Stimulated activated CD8-positive, alpha-beta memory T cell treated with anti-CD3 and anti-CD28 coated beads, Interleukin-4, amount 100 ng/mL, for 1 hour (primary cell): ENCODE measurements at places on chromosomes 3 and 15.

DNA sequence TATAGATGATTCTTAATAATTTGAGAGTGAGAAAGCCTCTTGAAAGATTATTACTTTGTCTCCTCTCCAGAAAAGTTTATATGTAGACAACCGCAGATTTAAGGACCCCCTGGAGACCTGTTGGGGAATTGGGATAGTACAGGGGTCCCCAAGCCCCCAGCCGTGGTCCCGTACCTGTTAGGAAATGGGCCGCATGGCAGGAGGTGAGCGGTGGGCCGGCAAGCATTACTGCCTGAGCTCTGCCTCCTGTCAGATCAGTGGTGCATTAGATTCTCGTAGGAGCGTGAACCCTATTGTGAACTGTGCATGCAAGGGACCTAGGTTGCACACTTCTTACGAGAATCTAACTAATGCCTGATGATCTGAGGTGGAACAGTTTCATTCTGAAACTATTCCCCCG is 78.3 kb downstream of the PFN2 start:
- DNase-seq, result no peak

DNA sequence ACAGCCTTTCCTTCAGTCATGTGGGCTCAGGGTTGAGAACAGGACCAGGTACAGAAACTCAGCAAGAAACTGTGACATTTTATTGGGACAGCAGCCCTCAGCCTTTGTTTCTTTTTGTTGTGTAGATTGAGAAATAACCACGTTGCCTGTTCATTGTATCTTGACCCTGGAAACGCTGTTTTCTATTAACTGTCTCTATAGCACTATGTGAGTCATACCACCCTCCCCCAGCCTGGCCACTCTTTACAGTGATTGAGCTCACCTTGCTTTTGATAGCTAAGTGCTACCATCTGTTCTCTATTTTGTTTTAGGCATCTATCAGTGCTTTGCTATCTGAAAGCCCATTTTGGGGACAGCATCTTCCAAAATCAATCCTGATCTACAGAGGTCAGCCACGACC is 127.9 kb downstream of the CD47 start:
- no peak for DNase-seq

DNA sequence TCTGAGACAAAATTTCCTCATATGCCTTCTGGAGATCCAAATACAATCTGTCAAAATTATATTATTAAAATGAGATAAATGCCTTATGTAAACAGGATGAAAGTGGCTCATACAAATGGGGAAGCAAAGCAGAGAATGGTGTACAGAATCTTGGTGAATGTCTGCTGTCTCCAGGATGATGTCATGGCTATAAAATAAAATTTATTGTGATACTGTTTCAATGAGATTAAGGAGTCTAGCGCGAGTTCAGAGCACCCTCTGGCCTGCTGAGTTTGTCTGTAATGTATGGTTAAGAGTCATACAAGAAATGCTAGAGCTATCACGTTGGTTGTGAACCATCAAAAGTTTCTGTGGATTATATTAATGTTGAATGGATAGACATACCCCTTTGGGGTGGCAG is 359.7 kb downstream of the EFHB start:
- DNase-seq, result no peak

DNA sequence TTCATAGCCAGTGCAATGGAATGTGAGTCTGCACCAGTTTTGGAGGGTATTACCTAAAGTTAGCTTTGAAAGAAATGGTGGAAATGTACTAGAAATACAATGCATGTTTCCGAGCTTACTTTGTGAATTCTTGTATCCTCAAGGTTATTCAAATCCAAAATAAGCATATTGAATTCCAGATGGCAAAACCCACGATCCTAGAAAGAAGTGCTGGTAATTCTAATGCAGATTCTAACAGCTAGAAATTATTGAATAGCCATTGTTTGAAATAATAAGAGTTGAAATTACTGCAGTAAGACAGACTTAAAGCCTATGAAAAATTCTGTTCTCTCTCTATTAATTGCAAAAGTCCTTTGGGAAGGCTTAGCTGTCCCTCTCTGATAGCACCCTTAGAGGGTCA is 258.4 kb downstream of the CHL1 start:
- DNase-seq, result no peak

DNA sequence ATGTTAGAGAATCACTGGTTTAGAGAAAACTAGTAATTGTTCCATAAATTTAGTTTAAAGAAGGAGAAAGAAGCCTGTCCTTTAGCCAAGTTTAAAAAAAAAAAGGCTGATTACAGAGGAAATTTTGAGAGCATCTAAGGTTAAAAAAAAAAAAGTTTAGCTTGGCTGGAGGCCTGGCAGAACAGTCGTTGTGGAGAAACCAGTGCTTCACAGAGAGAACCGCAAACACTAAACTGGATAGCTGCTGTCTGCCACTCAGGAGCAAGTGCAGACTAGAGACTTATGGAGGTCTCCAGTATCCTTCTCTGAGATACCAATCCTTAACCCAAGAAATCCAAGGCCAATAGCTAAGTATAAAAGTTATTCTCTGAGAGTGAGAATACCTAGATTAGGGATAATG is 84.8 kb upstream of the ANKRD28 start:
- DNase-seq, result no peak

DNA sequence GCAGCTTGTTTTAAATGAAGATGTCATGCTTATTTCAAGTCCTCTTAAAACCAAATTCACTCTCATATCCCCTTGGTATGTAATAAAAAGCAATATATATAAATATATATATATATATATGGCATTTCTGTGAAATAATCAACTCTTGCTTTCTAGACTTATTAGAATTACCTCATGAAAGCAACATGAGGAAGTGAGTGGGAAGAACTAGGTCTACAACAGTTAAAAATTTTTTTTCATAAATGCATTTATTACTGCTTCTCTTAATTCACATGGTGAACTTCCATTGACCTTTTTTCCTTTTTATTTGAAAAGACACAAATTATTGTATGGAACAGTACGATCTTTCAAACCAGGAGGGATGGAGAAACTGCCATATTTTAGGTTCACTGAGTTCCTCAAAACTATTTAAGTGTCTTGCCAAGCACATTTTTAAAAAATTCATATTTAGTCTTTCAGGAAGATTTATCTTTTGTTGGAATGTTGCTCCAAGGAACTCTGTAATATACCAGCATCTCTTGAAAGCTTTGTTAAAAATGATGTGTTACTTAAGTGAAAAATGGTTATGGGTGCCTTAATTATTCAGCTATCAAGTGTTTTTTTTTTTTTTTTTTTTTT is 185.2 kb downstream of the GHSR start:
- DNase-seq, result no peak

DNA sequence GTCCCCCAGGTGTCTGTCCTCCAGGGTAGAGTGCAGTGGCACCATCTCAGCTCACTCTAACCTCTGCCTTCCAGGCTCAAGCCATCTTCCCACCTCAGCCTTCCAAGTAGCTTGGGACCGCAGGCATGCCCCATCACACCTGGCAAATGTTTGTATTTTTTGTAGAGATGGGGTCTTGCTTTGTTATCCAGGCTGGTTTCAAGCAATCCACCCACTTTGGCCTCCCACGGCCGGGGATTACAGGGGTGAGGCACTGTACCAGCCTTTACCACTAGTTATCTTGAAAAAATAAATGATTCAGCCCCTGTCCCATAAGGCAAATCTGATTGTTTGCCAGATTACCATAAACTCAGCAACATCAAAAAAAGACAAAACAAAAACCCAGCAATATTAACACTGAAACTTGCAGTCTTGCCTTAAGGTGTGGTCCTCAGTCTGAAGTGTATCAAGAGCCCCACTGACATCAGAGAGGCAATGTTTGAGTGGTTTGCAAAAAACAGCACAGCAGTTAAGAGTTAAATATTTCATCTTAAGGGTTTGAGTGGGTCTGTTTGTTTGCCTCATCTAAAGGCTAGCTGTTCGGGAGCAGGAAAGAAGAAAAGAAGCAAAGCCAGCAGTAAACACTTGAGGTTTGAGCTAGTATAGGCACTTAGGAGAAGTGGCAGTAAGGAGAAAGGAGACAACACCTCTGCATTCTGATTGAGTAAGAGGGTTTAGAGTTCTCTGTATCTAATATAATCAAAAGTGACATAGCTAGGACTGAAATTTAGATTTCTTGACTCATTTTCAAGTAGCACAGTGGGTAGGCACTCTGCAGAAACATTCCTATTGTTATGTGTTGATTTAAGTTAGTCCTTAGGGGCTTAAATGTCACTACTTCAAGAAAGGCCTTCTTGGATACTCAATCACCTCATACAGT is 26.3 kb upstream of the EDEM1 start:
- DNase-seq, result no peak

DNA sequence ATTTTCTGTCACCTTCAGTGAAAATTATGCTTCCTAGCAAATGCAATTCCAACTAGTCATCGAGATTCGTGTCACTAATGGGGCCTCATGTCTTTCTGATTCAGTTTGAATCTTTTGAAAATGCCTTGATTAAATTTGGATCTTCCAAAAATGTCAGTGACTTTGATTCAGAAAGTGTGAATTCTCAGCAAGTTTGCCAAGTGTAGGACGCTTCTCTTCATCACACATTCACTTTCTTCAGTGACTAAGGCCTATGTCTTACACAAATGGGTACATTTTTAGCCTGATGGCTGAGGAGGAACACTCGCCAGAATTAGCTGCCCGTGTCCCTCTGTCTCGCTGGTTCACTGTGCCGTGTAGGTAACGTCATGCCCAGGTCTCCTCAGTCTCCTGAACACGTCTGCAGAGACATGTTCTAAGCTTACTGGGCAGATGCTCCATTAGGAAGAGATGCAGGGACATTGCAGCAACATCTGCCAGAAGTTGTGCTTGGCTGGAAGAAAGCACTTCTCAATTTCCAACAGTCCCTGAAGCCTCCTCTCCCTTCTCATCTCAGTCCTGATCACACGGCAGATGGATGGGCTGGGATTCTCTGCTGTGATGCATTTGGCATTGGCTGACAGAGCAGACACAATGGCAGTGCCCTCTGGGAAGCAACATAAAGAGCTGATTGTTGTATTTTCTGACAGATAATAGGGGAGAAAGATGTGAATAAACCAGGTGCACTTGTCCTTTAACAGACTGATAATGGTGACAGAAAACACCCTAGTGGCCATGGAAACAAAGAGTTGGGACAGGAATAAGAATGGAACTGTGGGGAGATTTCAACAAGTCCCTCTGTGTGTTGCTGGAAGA is 29.1 kb upstream of the LYZL4 start:
- no peak for DNase-seq

DNA sequence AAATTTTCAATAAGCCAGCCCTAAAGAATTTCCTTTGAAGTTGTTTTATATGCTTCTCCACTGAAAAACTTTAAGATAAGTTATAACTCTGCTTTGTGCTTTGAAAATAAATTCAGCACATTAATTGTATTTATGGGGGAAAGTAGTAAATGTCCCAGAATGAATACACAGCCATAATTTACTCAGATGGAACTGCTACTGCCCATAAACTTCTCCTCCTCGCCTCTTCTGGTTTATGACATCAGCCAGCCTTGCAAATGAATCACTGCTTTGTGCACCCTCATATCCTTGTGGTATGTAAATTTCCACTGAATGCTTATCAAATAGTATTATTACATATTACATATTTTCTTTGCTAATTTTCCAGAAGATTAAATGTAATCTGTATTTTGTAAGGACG is 302.0 kb downstream of the DIPK2A start:
- no peak for DNase-seq

DNA sequence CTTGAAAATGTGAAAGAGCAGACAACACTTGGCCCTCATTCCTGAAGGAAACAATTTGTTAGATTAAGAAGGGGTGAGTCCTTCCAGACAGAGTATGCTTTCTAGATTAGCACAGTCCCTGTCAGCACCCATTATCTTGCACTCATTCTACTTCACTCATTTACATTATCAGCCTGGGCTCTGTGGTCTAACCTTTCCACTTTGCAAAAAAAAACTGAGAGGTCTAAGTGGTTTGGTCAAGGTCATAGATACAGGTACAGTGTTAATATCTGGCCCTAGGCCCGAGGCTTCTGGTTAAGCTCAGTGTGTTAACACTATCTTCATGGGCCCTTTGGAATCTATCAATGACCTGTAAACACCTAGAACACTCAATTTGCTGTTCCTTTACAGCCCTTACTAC is 123.4 kb upstream of the LRRN1 start:
- DNase-seq, result no peak

DNA sequence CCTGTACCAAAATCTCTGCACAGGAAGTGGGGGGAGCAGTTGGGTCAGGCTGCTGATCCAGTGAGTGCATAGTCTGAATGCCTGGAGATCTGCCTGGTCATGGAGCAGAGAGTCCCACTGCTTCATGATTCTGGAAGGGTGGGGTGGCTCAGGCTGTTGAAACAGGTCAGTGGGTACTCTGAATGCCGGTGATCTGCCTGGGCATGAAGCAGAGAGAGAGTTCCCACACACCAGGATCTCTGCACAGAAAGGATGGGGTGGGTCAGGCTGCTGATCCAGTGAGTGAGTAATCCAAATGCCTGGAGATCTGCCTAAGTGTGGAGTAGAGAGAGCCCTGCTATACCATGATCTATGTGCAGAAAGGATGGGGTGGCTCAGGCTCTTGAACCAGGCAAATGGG is 16.1 kb upstream of the GCSAM start:
- no peak for DNase-seq

DNA sequence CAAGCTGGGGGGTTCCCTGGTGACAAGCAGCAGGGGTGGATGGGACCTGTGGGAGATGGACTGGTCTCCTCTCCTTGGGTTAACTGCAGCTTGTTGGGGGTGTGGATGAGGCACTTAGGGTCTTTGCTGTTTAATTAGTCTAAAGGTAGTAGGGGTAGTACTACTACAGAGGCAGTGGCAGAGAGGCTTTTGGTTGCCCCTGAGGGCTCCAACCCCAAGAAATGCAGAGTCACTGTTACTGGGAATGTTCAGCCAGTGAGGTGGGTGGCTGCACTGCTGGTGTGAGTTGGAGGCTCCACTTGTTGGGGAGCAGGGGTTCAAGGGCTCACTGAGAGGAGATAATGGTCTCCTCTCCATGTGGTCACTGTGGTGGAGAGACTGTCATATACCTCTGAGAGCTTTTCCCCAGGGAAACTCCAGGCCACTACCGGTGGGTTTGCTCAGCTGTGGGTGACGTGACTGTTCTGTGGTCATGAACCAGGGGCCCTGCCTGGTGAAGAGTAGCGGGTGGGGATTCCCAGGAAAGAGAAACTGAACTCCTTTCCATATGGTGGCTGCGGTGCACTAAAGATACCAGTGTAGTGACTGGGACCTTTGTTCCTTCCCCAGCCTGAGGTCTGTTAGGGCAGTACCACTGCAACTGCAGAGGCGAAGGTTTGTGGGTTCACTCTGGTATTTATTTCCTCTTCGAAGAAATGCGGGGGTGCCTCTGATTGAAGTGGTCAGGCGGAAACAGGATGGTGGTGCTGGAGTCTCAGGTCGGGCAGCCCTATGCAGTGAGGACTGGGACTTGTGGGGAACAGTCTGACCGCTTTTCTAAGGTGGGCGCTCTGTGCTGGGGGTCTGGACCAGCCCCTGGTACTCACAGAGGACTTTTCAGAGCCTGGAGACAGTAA is 68.9 kb upstream of the TNFSF10 start:
- DNase-seq, result peak; percentile 48

- no peak for DNase-seq
Observed at GRCh38 chr3:128317101-128317697, 149.5 kb downstream of the DNAJB8 start.

- no peak for DNase-seq
Observed at GRCh38 chr15:38171973-38172372, 80.7 kb upstream of the SPRED1 start.

- no peak for DNase-seq
Observed at GRCh38 chr3:105140899-105141367, 225.8 kb upstream of the ALCAM start.

GRCh38 chr3:176554791-176555654 is 642.3 kb downstream of the TBL1XR1 start:
- no peak for DNase-seq
